Sigmoid colon (tissue), 7 donors: ENCODE measurements at places on chromosomes 3 and 15. TPM values are rescaled to one million over a fixed set of nuclear protein-coding genes. Genes with fewer than 3 reads are reported as not detected.

Gene CATSPER2
- total RNA-seq: 1.8 TPM

Gene WDR49
- 1.8 TPM for total RNA-seq

Gene NR2E3
- total RNA-seq: not detected

Gene FOXL2
- total RNA-seq: not detected

Gene LRRC15
- not detected for total RNA-seq

Gene ISY1
- 23.9 TPM for total RNA-seq

Gene C3orf85
- total RNA-seq: not detected

Gene SCG3
- 2.1 TPM for total RNA-seq

Gene PRICKLE2
- 67.1 TPM for total RNA-seq

Gene GOLGA8T
- not detected for total RNA-seq

DNA sequence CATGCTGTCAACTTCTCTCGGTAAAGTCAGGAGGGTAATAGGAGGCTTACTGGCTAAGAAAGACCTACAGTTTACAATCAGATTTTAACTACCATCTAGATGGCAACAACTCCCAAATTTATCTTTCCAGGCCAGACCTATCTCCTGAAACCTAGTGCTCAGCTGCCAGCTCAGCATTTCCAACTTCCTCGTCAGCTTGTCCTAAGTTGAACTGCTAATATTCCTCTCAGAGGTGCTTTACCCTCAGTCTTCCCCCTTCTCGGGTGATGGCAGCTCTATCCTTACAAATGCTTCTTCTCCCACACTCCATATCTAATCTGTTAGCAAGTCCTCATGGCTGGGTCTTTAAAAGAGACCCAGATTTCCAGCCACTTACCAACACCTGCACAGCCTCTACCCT, 36.9 kb upstream of the UBE2E2 start:
- no peak overlapping the region for H3K27ac ChIP-seq
- H3K27me3 ChIP-seq: no peaks in the 10 kb centered on the region
- H3K36me3 ChIP-seq: no peaks in the 10 kb centered on the region
- DNase-seq: no peak

DNA sequence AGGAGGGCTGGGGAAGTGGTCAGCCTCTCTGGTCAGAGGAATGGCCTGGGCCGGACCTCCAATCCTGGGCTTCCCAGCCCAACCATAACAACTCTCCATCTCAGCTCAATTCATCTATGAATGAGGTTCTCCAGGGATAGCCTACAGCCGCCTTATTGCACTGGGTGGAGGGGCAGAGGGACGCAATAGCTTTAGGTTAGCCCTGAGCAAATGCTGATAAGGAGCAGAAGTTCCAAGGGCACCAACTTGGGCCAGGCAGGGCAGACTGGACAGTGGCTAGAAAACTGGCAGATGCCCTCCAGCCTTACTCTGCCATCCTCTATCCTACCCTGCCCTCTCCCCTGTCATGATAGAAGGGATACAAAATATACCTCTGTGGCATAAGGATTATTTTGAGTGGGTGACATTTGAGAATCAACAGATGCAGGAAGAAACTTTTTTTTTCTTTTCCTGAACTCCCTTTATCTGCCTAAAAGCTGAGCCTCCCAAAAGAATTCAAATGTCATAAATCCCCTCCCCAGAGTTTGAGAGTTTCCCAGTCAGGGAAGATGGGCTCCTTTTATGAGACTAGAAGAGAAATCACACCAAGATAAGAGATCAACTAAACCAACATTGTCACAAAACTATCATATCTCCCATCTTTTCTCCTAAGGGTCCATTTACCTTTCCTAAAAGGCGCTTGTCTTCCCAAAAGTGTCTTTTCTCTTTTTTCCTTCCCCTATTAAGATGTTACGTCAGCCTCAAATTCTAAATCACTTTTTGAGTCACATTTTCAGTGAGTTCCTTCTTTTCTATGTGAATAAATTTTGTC, 40.4 kb upstream of the C15orf39 start:
- no peak for DNase-seq
- H3K4me1 ChIP-seq: no peaks in the 10 kb centered on the region
- no peak overlapping the region for H3K4me3 ChIP-seq
- H3K27me3 ChIP-seq: no peaks in the 10 kb centered on the region
- H3K27ac ChIP-seq: no peak overlapping the region
- no peaks in the 10 kb centered on the region for H3K36me3 ChIP-seq

- H3K27me3 ChIP-seq: no peaks in the 10 kb centered on the region
- H3K36me3 ChIP-seq: no peaks in the 10 kb centered on the region
- H3K4me1 ChIP-seq: no peaks in the 10 kb centered on the region
- H3K27ac ChIP-seq: no peak overlapping the region
Observed at GRCh38 chr3:78703944-78704343, 1063.9 kb downstream of the ROBO1 start.

GRCh38 chr15:66233487-66234415, 19.8 kb downstream of the MEGF11 start:
- H3K27ac ChIP-seq: no peak overlapping the region
- no peaks in the 10 kb centered on the region for H3K27me3 ChIP-seq
- no peaks in the 10 kb centered on the region for H3K36me3 ChIP-seq
- no peak for DNase-seq
- H3K4me3 ChIP-seq: no peak overlapping the region

DNA sequence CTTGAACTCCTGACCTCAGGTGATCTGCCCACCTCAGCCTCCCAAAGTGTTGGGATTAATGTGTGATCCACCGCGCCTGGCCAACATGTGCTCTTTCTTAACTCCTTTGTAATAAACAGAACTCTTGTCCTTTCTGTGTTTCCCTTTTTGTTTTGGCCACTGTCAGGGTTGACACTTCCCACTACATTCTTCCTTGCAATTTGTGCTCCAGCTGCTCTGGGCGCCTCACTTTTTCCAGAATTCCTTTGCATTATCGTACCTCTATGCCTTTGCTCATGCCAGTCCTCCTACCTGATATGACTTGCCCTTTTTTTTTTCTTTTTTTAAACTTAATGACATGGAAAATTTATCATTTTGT, 38.8 kb upstream of the SMAD3 start:
- peaks cover 35% of the 10 kb centered on the region for H3K4me1 ChIP-seq
- no peak overlapping the region for H3K4me3 ChIP-seq
- peak; percentile 65 for DNase-seq
- H3K27me3 ChIP-seq: no peaks in the 10 kb centered on the region
- H3K27ac ChIP-seq: peak overlapping the region; percentile 79

GRCh38 chr15:66572146-66572545, 6.3 kb upstream of the LCTL start:
- no peak for DNase-seq
- no peaks in the 10 kb centered on the region for H3K36me3 ChIP-seq
- H3K27ac ChIP-seq: no peak overlapping the region
- H3K4me3 ChIP-seq: no peak overlapping the region

- H3K36me3 ChIP-seq: no peaks in the 10 kb centered on the region
- H3K4me3 ChIP-seq: no peak overlapping the region
- peak; percentile 63 for DNase-seq
- H3K27ac ChIP-seq: no peak overlapping the region
- no peaks in the 10 kb centered on the region for H3K27me3 ChIP-seq
Observed at GRCh38 chr15:78084449-78084750, 6.9 kb upstream of the TBC1D2B start.

DNA sequence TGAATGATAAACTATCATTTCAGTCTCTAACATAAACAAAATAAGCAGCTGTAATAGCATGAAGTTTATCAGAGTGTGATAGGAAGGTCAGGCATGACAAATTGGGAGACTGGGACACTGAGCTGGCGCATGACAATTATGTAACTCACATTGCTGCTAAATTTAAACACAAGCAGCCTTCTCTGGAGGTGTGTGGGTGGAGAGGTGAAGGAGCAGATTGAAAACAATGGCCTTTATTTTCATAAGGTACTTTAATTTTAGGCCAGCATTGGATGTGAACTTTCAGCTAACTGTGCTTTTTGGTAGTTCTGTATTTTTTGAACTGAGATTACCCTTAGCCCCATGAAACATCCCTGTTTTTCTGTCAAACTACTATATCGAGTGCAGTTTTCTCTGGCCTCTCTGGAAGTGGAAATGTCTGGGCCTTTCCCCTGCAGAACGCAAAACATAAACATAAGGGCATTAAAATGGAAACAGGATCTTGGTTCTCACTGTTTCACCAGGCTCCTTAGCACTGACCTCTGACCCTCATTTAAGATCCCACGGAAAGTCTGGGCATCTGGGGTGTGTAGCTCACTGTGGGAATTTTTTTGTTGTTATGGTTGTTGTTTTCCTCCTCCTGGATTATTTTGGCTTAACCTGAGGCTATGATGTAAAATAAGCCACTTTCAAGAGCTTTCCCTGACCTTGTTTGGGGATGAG, 160.1 kb upstream of the DPH6 start:
- DNase-seq: no peak
- H3K27ac ChIP-seq: no peak overlapping the region
- no peaks in the 10 kb centered on the region for H3K36me3 ChIP-seq
- no peaks in the 10 kb centered on the region for H3K27me3 ChIP-seq
- no peak overlapping the region for H3K4me3 ChIP-seq
- H3K4me1 ChIP-seq: peaks cover 12% of the 10 kb centered on the region

- no peaks in the 10 kb centered on the region for H3K36me3 ChIP-seq
- no peak overlapping the region for H3K27ac ChIP-seq
- H3K4me1 ChIP-seq: no peaks in the 10 kb centered on the region
- no peak overlapping the region for H3K4me3 ChIP-seq
Observed at GRCh38 chr3:192170659-192171058, 556.7 kb downstream of the FGF12 start.

DNA sequence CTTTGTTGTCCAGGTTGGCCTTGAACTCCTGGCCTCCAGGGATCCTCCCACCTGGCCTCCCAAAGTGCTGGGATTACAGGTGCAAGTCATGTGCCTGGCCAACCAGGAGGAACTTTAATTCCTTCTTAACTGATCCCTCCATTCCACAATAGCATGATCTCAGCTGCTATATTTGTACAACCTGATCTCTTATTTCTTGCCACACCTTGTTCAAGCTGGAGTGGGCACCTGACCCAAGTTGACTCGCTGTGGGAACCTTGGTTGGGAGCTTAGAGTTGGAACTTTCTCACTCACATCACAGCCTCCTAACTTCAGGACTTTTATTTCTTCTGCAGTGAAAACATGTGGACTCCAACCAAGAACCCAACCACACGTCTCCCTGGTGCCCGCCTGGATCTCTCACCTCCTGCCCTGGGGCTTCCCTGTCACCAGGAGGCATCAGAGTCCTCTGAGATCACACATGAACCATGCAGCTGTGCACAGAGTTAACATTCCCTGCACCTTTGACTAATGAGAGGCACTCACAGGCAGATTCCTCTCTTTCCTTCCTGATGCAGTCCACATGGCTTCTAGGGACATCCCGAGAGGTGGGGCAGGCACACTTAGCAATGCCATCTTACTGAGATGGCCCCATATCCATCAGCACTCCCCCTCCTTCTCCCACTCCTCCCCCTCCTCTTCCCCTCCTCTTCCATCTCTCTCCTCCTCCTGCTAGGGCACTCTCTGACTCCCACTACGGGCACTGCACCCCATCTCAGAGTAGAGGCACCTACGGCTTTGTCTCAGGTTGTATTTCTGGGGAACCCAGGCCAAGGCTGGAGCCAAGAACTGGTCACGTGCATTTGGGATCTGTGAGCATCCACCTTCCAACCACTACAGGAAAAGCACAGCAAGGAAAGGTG, 9.7 kb upstream of the CYFIP1 start:
- DNase-seq: peak; percentile 30
- no peaks in the 10 kb centered on the region for H3K36me3 ChIP-seq
